Right renal cortex interstitium (tissue), 3 donors: ENCODE measurements at places on chromosomes 5 and 9. TPM values are rescaled to one million over a fixed set of nuclear protein-coding genes. Genes with fewer than 3 reads are reported as not detected.

Gene KIF4B
- polyA plus RNA-seq = 0.21 TPM

Gene SIT1
- polyA plus RNA-seq = 0.38 TPM

Gene ITGA1
- 63.1 TPM for polyA plus RNA-seq

DNA sequence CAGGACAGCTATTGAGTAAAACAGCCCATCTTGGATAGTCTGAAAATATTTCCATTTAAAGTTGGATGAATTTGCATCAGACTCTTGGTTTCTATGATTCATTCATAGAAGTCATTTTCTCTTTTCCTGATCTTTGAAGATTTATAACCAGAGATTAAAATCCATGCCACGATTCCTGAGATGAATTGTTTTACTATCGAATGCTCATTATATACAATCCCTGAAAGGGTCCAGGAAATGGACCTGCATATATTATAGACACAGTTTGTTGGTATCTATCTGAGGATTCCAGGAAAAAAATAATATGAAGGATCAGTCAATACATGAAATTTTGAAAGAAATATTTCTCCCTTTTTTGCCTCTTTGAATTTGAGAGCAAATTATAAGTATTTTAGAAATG, 99.0 kb downstream of the ICE1 start:
- DNase-seq = no peak

- DNase-seq = no peak
These were observed 3.1 kb downstream of the TSPAN17 start for GRCh38 chr5:176650354-176650884.

Gene QRFP
- 0.50 TPM for polyA plus RNA-seq

DNA sequence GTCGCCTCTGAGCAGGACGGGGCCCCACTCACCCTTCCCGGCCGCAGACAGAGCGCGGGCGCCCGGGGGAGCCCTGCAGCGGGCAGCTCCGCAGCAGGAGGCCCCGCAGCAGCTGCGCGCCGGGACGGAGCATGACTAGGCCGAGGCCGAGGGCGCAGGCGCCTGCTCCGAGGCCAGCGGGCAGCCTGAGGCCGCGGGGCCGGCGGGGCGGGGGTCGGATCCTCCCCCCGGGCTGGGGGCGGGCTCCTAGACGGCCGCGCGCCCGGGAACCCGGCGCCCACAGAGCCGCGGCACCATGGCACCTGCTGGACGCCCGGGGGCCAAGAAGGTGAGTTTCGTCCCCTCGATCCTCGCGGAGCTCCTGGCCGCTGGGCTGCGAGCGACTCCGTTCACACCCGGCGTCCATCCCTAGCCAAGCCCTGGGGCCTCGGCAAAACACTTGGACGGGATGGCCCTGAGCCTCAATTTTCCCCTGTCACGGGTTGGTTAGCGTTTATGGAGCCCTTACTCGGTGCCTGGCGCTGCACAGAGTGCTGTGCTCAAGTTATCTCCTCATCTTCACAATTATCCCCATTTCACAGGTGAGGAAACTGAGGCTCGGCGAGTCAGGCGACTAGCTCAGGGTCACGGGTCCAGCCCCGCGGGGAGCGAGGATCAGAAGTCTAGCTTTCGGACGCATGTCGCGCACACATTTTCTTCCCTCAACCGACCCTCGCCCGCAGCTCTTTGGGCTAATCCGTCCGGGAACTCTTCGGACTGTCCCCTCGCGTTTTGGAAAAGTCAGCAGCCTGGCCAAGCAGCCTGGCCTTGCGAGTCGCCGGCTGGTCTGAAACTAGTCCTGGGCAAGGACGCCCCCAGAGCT, at the start of the genes BHMT2 and DMGDH:
TSS of gene BHMT2 (plus strand) at position 280 of the 862 bp plus-strand sequence. CDS start at position 296, 16 bp downstream.
TSS of gene DMGDH (minus strand) at position 187 of the 862 bp plus-strand sequence. CDS start at position 133, 54 bp downstream.
- DNase-seq = no peak

DNA sequence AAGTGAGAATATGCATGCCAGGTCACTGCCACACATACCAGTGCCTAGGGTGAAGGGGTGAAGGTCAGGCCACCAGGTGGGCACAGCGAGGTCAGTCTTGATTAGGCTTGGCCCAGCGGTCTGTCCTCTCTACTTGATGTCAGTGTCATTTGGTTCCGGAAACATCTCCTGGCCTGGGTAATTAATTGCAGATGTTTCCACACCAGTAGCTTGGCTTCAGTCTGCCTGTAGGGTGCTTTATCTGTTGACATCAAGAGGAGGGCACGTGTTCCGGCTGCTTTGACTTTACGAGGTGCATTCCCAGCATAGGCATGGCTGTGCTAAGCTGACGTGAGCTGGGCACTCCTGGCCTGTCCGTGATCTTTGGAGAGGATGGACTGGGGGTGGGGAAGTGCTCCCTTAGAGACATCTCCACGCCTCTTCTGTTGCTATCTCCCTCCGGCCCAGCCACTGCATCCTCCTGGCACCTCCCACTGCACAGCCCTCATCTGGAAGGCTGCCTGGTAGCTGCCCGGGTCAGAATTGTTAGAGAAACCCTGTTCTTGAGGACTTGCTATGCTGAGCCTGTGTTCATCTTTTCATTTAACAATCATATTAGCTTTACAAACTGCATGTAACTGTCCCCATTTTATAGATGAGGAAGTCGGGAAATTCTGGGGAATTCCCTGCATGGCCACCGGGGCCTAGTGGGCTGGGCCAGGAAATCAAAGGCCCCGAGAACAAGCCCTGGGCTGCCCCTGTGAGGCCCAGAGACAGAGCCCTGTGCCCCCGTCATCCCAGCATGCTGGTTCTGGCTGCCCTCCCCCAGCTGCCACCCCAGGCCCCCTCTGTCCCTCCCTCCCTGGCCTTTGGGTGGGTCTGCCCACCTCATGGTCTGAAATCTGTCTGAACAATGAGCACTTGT, 29.1 kb downstream of the JADE2 start:
- no peak for DNase-seq

GRCh38 chr5:13745508-13745907, 199.0 kb downstream of the DNAH5 start:
- no peak for DNase-seq

- no peak for DNase-seq
These were observed 12.0 kb downstream of the BARHL1 start for GRCh38 chr9:132594412-132594811.
